ENCODE measurements at places on chromosomes 7 and 10.

GRCh38 chr10:127892743-127893142, at the start of gene CLRN3:
Gene CLRN3, minus strand, starts transcription at chr10:127892941. Its CDS starts 157 bp downstream, at chr10:127892784.
- no peaks in the 10 kb centered on the region for H3K36me3 ChIP-seq
- DNase-seq = no peak
- no peak within 1 kb of the TSS for H3K27ac ChIP-seq
- H3K27me3 ChIP-seq = no peaks in the 10 kb centered on the region
- H3K4me3 ChIP-seq = no peak within 1 kb of the TSS
- H3K4me1 ChIP-seq = no peaks in the 10 kb centered on the region

DNA sequence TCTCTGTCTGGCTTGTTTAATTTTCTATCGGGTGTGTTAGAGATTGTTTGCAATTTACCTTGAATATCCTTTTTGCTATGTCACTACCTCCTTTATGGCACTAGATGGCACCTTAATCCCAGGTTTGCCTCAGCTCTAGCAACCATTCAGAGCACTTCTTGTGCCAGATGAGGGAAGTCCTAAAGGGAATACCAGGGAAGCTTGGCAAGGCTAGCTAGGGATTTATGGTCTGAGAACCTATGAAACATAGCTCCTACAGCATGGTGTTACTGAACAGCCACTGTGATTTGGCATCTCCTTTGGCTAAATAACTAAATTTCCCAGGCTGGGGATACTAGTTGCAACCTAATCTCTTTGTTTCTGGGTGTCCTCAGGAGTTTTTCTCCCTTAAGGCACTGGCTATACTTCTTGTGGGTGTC, 69.0 kb upstream of the VOPP1 start:
- peaks cover 7% of the 10 kb centered on the region for H3K4me1 ChIP-seq
- no peaks in the 10 kb centered on the region for H3K36me3 ChIP-seq
- H3K27ac ChIP-seq = no peak overlapping the region
- H3K27me3 ChIP-seq = no peaks in the 10 kb centered on the region

DNA sequence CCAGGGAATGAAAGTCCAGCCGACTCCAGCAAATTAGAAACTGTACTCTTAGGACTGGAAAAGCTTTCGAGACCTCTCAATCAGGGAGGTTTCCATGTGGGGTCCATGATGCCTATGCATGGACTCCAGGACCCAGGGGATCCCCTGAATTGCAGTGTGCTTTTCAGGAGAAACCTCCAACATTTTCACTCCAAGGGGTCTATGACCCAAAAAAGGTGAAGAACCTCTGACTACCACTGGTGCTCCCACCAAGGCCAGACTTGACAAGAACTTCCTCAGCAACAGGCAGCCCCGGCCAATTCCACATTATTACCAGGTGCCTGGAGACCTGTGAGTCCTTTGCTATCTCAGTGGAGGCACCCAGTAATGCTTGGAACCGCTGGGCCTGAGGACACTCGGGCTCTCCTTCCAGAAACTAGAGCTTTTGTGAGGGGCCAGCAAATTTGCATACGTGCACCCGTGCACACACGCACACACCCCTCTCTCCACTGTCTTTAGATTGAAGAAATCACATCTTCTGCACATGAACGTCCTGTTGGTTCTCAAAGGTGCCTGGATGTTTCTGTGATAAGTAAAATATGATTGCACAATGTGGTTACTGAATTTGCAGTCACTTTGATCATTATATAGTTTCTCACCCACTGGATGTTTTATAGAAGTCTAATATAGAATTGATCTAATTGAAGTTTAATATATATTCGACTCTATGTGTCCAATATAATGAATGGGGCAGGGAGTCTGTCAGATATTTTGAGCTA, 54.7 kb downstream of the SYPL1 start:
- no peak overlapping the region for H3K4me3 ChIP-seq
- H3K27me3 ChIP-seq = no peaks in the 10 kb centered on the region
- H3K27ac ChIP-seq = no peak overlapping the region
- peaks cover 14% of the 10 kb centered on the region for H3K4me1 ChIP-seq

DNA sequence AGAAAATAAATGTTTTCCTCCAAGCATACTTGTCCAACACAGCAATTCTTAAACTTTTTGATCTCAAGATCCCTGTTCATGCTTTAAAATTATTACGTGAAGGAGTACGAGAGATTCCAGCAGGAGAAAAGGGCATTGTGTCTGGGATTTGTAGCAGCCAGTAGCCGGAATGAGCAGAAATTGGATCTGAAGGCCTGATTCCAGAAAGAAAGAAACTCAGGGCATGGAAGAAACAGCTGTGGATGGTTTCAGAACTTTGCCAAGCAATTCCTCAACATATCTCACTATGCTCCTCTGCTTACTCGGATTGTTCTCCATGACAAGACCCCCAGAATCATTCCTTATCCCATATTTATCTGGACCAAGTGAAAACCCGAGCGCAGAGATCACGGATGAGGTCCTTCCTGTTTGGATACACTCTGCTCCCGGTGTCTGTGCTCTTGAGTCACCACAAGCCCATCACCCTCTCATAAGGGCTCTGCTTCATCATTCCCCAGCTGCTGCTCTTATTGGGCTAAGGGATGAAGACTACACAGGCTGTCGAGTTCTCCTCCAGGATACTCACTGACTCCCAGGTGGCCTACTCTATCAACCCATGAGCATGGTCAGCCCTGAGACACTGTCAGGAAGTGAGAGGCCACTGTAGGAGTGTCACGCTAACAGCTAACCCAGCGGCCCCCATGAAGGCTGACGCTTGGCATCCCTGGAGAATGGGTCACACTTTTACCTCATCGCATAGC, 121.0 kb upstream of the LANCL2 start:
- no peak overlapping the region for H3K4me3 ChIP-seq
- no peaks in the 10 kb centered on the region for H3K36me3 ChIP-seq
- H3K27ac ChIP-seq = no peak overlapping the region
- H3K27me3 ChIP-seq = no peaks in the 10 kb centered on the region
- no peak for DNase-seq

GRCh38 chr10:46282842-46283574, 3.8 kb upstream of the ANTXRL start:
- no peaks in the 10 kb centered on the region for H3K36me3 ChIP-seq
- peaks cover 16% of the 10 kb centered on the region for H3K4me1 ChIP-seq
- no peak overlapping the region for H3K27ac ChIP-seq
- peak; percentile 68 for DNase-seq
- peak overlapping the region; percentile 47 for H3K4me3 ChIP-seq
- peaks cover 4% of the 10 kb centered on the region for H3K27me3 ChIP-seq

DNA sequence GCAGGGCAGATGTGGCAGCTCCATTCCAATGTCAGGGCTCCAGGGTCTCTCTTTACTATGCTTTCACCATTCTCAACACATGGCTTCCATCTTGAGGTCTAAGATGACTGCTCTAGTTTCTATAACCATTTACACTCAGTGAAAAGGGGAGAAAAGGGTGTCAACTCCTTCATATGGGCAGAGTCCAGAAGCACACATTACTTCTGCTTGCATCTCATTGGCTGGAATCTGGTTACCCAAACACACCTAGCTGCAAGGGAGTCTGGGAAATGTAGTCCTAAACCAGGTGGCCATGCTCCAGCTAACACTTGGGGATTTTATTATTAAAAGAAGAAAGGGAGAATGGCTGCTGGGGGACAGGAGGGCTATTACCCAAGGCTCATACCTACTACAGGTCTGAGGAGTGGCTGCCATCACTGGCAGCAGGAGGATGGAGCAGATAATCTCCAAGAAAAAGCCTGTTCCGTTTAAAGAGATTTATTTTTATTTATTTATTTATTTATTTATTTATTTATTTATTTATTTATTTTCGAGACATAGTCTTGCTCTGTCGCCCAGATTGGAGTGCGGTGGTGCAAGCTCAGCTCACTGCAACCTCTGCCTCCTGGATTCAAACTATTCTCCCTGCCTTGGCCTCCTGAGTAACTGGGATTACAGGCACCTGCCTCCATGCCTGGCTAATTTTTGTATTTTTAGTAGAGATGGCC, 29.1 kb upstream of the LBX1 start:
- H3K27me3 ChIP-seq = peaks cover 19% of the 10 kb centered on the region
- no peak overlapping the region for H3K27ac ChIP-seq
- H3K4me1 ChIP-seq = no peaks in the 10 kb centered on the region
- no peak overlapping the region for H3K4me3 ChIP-seq
- no peaks in the 10 kb centered on the region for H3K36me3 ChIP-seq

DNA sequence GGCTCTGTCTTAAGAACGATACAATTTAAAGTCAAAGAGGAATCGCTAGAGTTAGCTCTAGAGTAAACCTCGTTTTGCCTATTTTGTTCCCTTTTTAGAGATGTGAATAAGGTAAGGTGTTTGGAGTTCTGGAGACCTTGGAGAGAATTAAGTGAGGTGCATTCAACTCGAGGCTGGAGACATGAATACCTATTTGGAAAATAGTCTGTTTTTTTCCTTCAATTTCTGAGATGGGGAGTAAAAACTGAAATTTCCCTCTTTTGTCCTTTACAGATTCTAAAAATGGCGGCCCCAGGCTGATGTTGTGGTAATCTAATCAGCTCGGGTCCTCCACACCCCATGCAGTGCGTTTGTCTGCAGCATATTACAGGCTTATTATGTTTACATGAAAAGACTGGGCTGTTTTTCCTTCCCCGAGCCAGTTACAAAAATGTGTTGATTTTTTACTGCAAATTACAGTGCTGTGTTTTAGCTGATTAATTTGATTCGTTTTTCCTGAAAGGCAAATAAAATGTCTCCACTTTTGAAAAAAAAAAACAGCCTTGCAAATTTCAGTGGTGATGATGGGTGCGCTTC, 1.5 kb downstream of the KMT2E start:
- H3K4me3 ChIP-seq = peak overlapping the region; percentile 91
- no peaks in the 10 kb centered on the region for H3K36me3 ChIP-seq
- H3K27me3 ChIP-seq = no peaks in the 10 kb centered on the region
- H3K4me1 ChIP-seq = peaks cover 21% of the 10 kb centered on the region
